ENCODE measurements at places on chromosomes 6 and 20.
A peak's percentile ranks its signal among the peaks of the same experiment; 100 is the strongest.

GRCh38 chr6:38572186-38572813 is 67.4 kb downstream of the BTBD9 start:
- DNase-seq: peak; percentile 14

- DNase-seq: no peak
Measured at GRCh38 chr6:72931325-72931887, 293.9 kb downstream of the KHDC1L start.

DNA sequence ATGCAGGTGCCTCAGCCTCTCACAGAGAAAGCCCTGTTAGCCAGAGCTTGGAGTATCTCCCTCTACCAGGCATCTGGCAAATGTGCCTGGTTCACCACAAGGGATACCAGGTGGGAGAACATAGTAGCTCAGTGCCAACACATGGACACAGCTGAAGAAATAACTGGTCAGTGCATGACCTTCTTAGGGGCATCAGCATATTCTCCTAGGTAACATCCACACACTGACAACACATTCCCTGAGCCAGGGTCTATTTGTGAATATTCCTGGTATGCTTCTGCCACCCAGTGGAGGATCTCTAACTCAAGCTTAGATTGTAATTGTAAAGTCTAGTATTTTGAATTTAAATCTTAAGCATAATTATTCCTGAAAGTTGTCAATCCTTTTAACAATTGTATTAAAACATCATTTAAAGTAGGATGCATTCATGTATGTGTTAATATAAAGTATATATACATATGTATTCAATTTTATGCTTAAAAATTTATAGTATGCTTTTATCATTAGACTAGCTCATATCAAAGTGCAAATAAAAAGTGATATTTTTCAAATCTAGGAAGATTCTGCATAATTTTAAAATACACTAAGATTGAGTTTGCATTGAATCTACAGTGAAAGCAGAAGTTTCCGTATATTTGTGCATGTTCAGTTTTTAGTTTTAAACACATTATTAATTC is 45.3 kb upstream of the COL21A1 start:
- peak; percentile 61 for DNase-seq

DNA sequence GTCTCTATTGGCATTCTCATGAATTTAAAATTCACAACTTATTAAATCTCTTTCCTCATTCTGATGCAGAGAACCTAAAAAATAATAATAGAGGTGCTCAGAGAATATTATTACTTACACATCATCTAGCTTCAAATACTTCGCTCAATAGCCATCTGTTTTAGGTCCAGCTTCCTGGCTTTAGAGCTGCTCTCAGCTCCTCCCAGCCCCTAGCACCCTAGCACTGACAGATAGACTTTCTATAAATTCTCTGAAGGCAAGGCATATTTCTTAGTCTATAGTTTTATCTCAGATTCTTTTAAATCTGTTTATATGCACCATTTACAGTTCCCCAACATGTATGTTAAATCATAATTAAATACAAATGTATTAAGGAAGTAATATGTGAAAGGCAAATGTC is 281.3 kb downstream of the PTPRK start:
- DNase-seq: no peak

- no peak for DNase-seq
Measured at GRCh38 chr20:16201191-16201590, 372.1 kb downstream of the KIF16B start.

- DNase-seq: no peak
Measured at GRCh38 chr20:19218411-19218810, 6.0 kb downstream of the SLC24A3 start.

DNA sequence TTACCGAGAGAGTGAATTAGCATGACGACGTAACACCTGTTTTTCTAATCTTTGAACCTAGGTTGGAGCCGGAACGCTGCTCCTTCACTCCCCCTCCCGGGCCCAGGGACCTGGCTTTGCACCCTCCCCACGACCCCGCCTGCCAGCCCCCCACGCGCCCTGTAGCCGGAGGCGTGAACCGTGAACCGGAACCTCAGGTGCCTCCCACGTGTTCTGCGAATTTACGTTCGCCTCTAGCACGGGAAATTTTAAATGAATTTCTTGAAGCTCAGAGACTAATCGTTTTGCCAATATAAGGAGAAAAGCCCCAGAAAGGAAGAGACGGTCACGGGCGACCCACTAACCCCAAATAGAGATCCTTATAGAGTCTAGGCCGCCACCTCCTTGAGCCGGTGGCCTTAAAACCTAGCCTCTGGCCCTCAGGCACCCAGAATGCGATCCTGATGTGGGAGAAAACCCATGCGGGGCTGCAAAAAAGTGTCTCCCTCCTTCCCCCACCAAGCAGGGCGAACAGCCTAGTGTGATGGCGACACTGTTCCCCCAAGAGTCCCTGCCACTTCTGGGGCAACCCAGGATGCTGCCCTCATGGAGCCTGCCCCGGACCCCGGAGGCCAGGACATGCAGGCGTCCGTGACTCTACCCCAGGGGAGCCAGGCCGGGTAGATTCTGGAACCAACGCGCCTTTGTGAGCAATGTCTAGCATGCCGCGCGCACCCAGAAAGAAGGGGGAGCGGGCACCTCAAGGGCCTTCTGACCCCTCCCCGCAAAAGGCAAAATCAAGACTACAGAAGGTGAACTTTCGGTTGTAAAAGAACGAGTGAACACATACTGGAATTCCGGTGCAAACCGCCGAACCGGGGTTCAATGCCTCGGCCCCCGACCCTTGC is 2.7 kb upstream of the SIM1 start:
- no peak for DNase-seq

- no peak for DNase-seq
Measured at GRCh38 chr6:43457643-43458042, 2.3 kb upstream of the DLK2 start.

- no peak for DNase-seq
Measured at GRCh38 chr20:9412309-9412708, 102.1 kb upstream of the LAMP5 start.

DNA sequence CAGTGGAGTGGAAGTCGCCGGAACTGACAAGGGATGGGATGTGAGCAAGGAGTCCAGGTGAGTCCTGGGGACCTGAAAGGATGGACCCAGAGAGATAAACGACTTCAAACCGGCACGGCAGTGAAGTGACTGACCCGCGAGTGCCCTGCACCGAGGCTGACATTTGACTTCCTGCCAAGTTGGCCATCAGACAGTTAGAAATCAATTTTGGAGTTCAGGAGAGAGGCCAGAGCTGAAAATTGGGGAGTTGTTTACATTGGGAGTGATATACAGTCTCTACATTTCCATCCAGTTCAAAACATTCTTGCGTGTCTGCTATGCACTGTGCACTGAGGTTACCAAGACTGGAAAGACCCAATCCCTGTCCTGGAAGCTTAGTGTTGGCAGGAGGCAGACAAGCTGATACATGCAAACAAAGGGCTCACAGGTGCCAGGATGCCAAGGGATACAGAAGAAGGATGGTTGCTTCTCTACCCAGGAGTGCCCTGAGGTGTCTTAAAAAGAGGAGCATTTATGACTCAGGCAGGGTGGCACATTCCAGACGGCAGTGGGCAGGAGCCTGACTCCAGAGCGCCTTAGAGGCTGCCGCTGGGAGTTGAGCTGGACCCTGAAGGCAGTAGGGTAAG is 186.6 kb downstream of the MTHFD1L start:
- no peak for DNase-seq

DNA sequence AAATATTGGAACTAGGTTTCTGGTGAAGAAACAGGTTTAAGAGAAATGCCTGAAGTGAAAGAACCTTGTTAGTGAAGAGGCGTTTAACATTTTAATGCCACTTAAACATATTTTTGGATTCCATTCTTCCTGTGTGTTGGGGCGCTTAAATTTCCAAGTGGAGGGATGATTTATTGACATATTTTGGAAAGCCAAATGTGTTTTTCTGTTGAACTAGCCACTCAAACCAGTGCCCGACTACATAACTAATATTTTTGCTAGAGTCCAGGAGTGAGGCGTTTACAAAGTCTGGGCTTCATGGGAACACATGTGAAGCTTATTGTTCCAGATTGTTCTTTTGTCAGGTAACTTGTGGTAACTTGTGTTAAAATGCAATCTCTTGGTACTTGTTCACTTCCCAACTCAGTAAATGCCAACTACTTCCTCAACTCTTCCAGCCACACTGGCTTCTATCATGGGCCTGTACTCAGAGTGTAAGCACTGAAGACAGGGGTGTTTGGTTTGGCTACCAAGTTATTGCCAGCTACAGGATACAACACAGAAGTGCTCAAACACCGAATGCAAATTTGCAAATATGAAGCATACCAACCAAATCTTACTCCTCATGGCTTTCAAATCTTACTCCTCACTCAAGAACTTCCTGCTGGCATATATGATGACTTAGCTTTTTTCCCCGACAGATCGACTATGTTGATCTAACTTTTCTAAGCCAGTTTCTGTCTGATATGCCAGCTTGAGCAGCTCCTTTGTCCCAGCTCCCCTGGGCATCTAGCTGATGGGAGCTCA is 2.0 kb upstream of the ZNFX1 start:
- DNase-seq: no peak

- no peak for DNase-seq
Measured at GRCh38 chr6:39295611-39296011, 18.6 kb downstream of the KCNK17 start.

DNA sequence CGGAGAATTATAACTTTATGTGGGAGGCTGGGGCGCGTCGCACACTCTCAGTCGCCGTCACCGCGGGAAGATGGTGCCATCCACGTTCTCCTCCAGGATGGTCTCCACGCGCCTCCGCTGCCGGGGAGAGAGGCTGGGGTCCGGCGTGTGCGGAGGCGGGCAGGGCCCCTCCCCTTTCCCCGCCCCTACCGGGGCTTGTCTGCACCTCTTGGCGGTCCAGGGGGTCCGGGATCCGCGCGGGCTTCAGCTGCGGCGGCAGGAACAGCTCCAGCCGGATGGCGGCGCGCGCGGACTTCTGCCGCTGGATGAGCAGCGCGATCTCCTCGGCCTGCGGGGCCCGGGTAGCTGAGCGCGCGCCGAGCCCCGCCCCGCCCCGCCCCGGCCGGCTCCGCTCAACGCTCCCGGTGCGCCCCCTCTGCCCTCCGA is 807 bp downstream of the LKAAEAR1 start:
- DNase-seq: peak; percentile 78

DNA sequence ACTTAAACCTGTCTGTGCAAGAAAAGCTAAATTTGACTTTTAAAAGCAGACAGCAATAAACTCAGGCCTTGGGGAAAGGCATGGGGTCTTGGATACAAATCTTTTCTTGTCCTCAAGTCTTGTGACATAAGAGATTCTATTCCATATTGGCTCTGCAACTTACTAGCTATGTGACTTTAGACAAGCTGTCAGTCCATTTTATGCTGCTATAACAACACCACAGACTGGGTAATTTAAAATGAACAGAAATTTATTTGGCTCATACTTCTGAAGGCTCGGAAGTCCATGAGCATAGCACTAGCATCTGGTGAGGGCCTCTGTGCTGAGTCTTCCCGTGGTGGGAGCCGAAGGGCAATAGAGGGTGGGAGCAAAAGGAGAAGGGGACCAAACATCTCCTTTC is 246.0 kb upstream of the MOCS1 start:
- no peak for DNase-seq

- no peak for DNase-seq
Measured at GRCh38 chr6:166221040-166221439, 53.4 kb upstream of the TBXT start.

DNA sequence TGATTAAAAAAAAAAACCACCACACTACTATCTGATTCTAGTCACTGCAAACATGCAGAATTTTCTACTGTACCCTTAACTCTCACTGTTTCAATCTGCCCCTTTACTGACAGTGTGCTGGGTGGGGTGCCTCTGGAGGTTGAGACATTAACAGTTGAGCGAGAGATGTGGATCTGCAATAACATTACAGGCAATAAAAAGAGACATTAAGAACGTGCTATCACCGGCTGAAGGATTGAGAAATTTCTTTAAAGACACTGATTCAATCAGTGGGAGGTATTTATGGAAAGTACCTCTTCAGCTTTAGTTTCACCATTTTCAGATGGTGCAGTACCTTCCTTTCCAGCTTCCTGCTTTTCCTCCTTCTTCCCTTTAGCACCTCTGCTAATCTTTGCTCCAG is 32.5 kb downstream of the HMGN3 start:
- DNase-seq: no peak

GRCh38 chr6:159758031-159759001 is 3.5 kb upstream of the ACAT2 start:
- DNase-seq: no peak

DNA sequence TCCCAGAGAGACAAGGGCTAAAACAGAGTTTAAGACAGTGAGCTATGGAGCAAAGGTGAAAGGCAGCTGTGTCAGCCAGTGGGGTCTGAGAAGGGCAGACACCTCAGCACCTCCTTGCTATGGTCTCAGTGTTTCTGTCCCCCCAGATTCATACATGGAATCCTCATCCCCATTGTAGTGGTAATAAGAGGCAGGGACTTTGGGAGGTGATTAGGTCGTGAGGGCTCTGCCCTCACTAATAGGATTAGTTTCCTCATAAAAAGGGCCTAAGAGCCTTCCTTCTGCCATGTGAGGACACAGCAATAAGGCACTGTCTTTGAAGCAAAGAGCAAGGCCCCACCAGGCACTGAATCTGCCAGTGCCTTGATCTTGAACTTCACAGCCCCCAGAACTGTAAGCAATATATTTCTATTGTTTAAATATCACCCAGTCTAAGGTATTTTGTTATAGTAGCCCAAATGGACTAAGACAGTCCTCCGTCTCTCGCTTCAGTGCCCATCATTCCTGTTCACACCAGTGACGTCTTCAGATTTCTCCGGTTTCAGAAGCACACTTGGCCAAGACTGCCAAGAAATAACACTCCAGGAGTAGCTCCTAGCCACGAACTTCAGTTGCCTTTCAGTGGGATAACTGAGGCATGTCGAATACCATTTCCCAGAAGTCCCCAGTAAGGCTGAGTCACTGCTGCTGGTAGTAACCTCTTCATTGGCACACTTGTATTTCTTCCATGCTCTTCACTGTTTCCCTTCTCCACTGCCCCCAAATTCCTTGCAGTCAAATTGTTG is 32.8 kb downstream of the SLC13A3 start:
- DNase-seq: no peak

DNA sequence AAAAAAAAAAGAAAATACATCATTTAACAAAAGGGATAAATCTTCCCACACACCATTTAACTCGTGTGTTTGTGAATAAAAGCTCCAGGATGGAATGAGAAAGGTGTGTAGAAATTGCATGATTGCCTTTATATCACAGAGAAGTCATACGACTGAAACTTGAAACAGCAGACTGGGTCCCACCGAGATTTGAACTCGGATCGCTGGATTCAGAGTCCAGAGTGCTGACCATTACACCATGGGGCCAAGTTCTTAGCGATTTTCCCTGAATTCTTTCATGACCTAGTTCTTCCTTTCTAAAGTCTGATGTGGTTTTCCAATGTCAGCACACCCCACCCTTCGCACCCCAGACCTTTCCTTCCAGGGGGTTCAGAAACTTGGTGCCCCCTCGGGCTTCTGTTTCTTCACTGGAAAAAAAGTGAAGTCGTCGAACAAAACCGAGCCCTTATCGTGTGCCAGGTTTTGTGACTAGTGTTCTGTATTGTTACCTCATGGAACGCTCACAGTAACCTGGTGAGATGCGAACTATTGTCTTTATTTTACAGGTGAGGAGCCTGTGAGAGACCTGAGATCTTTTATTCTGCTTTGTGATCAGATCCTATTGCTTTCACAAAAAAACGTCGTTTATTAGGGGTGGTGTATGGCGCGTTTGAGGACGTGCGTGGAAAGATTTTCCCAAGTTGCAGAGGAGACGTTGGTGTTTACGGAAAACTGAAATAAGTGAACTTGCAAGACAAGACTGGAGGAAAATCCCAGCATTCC is 120.8 kb downstream of the OR2B2 start:
- peak; percentile 81 for DNase-seq
